ENCODE measurements at places on chromosomes 1 and 21.

GRCh38 chr21:32795376-32795775 is 23.8 kb upstream of the PAXBP1 start:
- DNase-seq: no peak

DNA sequence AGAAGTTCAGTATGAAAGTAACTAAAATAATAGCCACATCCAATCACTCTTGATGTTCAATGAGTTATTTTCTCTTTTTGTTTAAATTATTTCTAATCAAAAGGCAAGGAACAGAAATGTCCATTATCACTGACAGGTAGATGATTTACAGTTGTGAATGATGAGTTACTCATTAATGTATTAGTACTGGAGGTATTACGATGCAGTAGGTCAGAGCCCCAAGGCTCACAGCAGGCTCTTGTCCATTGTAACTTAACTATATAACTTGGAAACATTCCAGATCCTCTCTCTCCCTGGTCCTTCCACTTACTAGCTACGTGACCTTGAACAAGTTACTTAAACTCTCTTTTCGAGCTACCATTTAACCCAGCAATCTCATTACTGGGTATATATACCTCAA is 39.5 kb downstream of the CRB1 start:
- no peak for DNase-seq

GRCh38 chr21:24272521-24272938 is 1334.8 kb downstream of the MRPL39 start:
- no peak for DNase-seq

DNA sequence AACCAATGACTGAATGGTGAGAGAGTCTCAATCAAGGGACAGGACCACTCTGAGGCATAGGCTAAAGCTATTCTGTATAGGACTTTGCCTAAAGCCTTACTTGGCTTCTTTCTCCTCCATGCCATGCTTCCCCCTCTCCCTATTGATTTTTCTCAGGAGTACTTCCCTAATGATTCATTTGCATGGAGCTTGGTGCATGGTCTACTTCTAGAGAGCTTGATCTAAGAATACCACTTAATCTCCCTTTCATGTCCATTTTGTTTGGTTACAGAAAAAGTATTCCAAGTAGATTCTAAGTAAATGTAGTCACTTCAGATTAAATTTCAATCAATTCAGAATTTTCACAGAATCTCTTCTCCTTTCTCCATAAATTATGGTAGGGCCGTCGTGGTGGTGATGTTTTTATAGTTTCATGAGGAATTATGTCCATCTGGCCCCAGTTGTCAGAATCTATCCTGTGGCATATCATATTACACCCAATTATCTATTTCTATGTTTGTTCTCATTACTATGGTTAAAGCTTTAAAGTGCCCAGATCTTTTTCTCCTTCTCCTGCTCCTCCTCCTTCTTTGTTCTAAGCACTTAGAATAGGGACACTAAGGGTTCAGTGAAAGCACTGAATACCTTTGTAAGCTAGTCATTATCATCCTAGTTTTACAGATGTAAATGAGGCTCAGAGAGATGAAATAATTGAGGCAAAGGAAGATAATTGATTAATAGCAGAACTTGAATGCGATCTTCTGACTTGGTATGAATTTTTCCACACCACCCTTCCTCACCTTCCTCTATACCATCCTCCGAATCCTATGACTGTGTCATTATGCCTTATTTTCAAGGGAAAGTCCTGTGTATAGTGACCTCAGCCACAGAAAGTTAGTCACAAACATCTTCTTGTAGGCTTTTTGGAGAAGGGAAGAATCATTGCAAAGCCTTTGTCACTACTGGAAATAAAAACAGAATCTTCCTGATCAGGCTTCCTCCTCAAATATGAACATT is 85.6 kb upstream of the ZRANB2 start:
- DNase-seq: no peak

DNA sequence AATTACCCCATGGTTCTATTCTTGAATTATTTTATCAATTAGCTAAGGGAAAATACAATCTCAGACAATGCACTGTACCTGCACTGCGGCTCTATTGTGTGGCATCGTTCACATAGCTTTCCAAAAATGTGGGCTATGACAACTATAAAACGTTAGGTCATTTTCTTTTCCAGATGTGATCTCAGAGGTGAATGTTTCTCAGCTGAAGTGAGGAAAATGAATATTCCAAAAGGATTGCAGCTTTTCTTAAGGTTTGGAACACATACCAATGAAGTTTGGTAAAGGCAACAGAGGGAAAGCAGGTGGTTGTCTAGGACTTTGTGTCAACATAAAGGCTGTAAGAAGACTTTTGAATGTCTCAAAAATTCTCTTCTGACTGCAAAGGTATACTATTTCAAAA is 105.5 kb downstream of the NRIP1 start:
- DNase-seq: no peak

- no peak for DNase-seq
Observed at GRCh38 chr1:22406722-22407495, 44.7 kb upstream of the ZBTB40 start.

DNA sequence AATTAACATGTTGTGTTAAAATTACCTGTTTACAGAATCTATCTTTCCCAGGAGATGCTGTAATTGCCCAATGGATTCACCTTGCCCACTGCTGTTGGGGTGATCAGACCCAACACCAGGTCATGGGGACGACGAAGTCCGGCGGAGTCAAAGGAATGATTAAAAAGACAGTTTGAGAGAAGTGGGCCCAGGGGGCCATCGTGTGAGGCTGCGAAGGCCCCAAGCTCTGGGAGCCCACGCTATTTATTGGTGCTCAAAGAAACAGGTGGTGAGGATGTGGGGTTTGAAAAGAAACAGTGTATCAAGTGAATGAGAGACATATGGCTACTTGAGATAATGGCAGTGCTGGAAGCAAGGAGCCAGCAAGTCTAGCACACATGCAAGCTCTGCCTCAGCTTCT is 16.3 kb upstream of the L1TD1 start:
- DNase-seq: no peak

- no peak for DNase-seq
Observed at GRCh38 chr1:944341-945325, 14.4 kb downstream of the NOC2L start.

GRCh38 chr1:42765832-42766740 is 742 bp downstream of the P3H1 start:
- DNase-seq: peak; percentile 33

DNA sequence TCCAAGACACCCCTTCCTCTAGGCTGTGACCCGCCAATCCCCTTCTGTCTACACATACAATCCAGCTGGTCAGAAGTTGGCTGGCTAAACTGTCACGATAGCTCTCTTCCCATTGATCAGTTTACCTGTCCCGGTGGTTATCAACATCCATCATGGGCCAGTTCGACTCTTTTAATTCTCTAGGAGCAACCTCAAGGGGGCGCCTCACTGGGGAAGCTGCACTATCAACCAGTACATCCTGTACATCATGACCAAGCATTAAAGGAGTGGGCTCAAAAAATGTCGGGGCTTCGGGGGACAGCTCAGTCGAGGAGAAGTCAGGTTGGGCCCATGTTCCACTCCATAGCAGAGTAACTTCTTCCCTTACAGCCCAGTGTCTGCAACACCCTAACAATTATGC is 53.2 kb upstream of the B3GALNT2 start:
- no peak for DNase-seq

GRCh38 chr1:64493831-64494230 is 23.9 kb downstream of the CACHD1 start:
- no peak for DNase-seq

DNA sequence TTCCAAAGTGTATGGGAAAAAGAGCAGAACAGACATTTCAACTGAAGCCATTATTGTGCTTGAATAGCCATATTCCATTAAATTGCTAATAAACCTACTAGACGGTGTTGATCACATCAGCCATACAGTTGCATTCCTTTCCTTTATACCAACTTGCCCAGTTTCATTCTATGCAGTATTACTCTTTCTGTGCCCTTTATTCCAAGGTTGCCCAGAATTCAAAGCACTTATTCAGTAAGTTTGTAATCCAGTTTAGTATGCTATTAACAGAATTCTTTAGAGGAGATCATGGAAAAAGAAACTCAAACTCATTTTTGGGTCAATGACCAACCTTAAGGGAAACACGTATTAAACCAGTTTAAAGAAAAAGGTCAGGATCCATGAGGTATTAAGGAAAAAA is 89.5 kb downstream of the DDAH1 start:
- DNase-seq: no peak

GRCh38 chr1:23763041-23763577 is 15.1 kb upstream of the PITHD1 start:
- no peak for DNase-seq

DNA sequence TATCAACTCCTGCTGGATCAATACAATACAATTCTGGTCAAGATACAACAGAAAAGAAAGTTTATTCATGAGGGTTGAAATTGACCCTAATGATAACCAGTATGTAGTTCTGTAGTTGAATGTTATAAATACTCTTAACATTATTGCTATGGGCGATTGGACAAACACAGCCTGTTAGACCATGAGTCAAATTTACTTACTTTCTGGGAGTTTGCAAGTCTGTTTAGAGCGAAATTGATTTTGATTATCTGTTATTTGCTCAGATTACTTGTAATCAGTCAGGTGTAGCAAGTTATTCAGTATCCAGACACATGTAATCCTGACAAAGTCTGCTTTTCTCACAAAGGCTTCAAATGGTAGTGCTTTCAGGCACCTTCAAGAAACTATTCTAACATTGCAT is 216.6 kb upstream of the B3GALT2 start:
- no peak for DNase-seq

- no peak for DNase-seq
Observed at GRCh38 chr1:162885265-162885664, 24.3 kb upstream of the CCDC190 start.

- DNase-seq: peak; percentile 99
Observed at GRCh38 chr1:202034683-202035462, 24.5 kb downstream of the ELF3 start.

- no peak for DNase-seq
Observed at GRCh38 chr1:110890474-110891196, 17.7 kb downstream of the CD53 start.

DNA sequence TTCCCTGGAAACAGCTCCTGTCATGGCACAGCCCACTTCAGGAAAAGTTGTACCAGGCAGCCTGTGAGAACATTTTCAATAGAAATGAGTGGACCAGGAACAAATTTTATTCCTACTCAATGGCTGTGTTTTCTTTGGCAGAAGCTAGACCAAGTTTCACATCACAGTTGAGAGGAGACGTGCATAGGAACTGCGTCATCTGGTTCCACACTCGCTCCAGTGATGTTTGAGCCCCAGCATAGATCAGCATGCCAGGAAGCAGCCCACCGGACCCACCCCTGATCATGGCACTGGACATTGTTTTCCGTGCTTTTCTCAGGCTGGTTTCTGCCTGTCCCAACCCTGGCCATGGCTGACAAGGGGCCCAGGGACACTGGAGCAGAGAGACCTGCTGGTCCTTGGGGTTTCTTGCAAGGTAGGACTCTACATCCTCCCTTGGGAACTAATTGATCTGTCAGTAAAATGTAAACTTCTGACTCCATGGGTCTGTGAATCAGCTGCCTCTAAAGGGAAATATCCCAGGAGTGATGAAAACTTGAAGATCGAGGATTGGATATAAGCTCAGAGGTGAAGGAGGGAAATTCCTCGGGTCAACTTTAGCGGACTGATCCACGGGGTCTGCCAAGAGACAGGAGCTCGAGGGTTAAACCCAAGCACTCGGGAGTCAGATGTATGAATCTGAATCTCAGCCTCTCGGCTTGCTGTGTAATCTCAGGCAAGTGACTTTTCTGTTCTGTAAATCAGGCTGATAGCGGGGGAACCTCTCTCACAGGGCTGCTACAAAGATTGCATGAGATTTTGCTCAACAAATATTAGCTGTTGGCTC is 35.7 kb downstream of the NEK2 start:
- no peak for DNase-seq

DNA sequence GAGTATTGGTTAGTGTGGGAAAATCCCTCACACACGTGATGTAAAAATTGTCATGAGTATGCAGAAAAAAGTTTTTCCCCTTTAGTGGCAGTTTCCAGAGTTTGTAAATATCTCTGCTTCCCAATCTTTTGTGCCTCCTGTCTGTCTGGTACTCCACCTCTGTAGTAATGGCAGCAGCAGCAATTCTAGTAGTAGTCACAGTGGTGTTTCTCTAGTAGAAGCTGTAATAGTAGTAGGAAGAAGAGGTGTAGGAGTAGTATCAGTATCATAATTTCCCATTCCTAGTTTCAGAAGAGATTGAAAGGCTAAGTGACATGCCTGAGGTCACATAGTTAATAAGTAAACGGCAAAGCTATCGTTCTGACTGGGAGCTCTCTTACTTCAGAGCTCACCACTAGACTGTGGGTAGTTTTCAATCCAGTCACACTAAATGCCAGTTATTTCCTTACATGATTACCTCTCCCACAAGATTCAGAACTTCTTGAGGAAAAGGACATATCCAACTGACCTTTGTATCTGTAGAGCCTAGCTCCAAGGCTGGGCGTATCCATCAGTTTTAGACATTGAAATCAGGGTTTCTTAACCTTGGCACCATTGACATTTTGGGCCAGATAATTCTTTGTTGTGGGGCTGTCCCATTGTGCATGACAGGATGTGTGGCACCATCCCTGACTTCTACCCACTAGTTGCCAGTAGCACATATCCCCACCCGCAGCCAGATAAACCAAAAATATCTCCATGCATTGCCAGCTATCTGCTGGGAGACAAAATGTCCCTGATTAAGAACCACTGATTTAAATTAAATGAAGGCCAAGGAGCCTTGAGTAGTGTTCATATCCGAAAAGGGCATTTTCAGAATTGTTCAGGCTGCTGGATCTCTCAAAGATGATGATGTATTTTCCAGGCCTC is 135.9 kb downstream of the FGGY start:
- DNase-seq: no peak

DNA sequence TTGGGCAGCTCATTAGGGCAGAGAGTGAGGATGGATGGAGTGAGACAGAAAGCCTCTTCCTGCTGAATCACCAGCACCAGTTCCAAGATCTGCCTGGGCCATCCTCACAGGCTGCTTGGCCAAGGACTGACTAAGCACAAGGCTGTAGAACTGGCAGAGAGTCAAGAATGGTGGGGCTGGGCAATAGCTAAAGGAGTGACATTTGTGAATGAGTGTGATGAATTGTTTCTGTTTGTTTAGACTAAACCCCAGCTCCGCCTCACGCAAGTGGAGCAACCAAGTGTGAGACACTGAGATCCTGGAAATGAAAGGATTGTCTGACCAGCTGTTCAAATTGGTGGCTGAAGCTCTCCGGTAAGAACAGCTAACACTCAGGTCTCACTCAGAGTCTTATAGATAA is 38.6 kb downstream of the BRINP2 start:
- DNase-seq: peak; percentile 71

DNA sequence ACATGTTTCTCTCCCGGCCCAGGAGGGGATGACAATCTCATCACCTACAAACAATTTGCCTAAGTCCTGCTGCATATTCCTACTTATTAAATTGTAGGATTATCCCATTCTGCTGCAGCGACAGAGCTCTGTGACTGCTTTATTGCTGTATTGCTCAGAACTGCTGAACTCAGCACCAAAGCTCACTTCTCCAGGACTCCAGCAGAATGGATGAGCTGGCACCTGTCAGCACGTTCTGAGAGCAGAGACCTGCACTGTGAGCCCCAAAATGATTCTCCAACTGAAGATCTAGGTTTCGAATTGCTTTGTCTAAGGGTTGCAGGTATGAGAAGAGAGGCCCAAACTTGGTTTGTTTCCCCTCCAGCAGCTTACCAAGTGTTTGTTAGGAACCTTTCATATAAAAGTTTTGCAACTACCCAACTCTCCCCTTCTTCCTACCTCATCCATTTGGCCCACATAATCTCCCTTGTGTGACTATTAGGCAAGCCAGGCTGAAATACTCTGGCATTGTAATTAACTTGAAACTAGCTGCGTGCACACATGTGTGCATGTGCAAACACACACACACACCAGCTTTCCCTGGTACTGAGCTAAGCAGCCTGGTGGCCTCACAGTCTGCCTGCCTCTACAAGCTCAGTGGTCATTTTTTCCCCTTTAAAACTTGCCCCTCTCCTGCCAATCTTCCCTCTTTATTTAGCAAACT is 161.4 kb upstream of the CAMK1G start:
- DNase-seq: no peak

Data from body of pancreas (tissue), 4 donors.